ENCODE measurements at places on chromosomes 12 and 14. TPM values are rescaled to one million over a fixed set of nuclear protein-coding genes. Genes with fewer than 3 reads are reported as not detected.

RHOJ gene
- total RNA-seq: 13.7 TPM

CLEC4D gene
- total RNA-seq: 0.55 TPM

IRAK3 gene
- total RNA-seq: 12.0 TPM

CLEC2D gene
- total RNA-seq: 17.5 TPM

CSRP2 gene
- total RNA-seq: 114 TPM

NPFF gene
- not detected for total RNA-seq

WSCD2 gene
- 7.5 TPM for total RNA-seq

CD69 gene
- total RNA-seq: 9.8 TPM

ABCB9 gene
- 16.9 TPM for total RNA-seq

IFNG gene
- total RNA-seq: not detected

RIC8B gene
- total RNA-seq: 32.9 TPM

GLT8D2 gene
- 57.2 TPM for total RNA-seq

SLC35E3 gene
- 8.1 TPM for total RNA-seq

SLC38A4 gene
- total RNA-seq: 0.88 TPM

KRT74 gene
- not detected for total RNA-seq

TMBIM4 gene
- 135 TPM for total RNA-seq

RAPGEF3 gene
- total RNA-seq: 13.6 TPM

CPNE6 gene
- total RNA-seq: 5.9 TPM

EIF2S3B gene
- 0.55 TPM for total RNA-seq

KRT79 gene
- 0.66 TPM for total RNA-seq

RNASE3 gene
- total RNA-seq: not detected

TAS2R42 gene
- not detected for total RNA-seq

MAPK1IP1L gene
- 38.4 TPM for total RNA-seq

RPGRIP1 gene
- 32.9 TPM for total RNA-seq

FSCB gene
- total RNA-seq: 0.11 TPM

SAMD4A gene
- 34.7 TPM for total RNA-seq

REP15 gene
- 1.4 TPM for total RNA-seq

MGST1 gene
- total RNA-seq: 8.7 TPM

NFKBIA gene
- total RNA-seq: 149 TPM

ATN1 gene
- 50.9 TPM for total RNA-seq

CLEC1B gene
- total RNA-seq: 1.5 TPM

CNTN1 gene
- total RNA-seq: 159 TPM

KRT86 gene
- total RNA-seq: not detected

SPRYD3 gene
- total RNA-seq: 24.6 TPM

ANHX gene
- not detected for total RNA-seq

GUCY2C gene
- 0.11 TPM for total RNA-seq
